ENCODE measurements at places on chromosomes 13 and 19. TPM values are rescaled to one million over a fixed set of nuclear protein-coding genes. Genes with fewer than 3 reads are reported as not detected.

DNA sequence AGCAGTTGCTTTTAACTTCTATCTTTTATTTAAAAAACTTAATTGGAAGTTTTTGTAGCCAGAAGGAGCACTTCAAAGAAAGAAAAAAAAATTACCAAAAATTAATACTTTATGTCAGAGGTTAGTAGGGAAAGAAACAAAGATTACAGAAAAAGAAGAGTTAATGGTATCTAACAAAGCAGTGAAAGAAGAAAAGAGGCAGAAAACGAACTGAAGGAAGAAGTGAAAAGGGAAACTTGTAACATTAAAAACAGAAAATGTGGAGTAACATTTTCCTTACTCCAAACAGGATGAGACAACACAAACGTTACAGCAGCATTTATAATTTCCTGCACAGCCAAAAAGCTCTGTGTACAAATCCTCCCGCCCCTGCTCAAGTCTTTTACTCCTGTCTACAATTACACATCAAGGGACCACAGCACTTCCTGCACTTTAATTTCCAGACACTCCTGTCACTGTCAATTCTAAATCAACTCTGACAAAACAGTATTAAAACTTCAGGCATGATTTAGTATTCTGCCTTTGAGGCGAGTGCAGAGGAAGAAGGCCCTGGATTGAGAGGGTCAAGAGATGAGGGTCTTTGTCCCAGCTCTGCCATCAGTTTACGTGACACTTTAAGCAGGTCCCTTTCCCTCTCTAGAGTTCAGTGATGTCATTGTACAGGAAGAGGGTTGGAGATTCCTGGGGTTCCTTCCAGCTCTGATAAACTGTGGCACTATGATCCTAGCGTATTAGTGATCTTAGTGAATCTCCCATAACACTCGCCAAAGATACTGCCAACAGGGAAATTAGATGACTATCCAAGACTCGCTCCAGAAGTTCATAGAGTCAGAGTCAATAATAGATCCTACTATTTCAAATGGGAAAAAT, 53.2 kb upstream of the LSM14A start:
- peak overlapping the region; percentile 63 for H3K27ac ChIP-seq
- no peaks in the 10 kb centered on the region for H3K27me3 ChIP-seq
- H3K4me3 ChIP-seq, result peak overlapping the region; percentile 19
- no peak for DNase-seq

DNA sequence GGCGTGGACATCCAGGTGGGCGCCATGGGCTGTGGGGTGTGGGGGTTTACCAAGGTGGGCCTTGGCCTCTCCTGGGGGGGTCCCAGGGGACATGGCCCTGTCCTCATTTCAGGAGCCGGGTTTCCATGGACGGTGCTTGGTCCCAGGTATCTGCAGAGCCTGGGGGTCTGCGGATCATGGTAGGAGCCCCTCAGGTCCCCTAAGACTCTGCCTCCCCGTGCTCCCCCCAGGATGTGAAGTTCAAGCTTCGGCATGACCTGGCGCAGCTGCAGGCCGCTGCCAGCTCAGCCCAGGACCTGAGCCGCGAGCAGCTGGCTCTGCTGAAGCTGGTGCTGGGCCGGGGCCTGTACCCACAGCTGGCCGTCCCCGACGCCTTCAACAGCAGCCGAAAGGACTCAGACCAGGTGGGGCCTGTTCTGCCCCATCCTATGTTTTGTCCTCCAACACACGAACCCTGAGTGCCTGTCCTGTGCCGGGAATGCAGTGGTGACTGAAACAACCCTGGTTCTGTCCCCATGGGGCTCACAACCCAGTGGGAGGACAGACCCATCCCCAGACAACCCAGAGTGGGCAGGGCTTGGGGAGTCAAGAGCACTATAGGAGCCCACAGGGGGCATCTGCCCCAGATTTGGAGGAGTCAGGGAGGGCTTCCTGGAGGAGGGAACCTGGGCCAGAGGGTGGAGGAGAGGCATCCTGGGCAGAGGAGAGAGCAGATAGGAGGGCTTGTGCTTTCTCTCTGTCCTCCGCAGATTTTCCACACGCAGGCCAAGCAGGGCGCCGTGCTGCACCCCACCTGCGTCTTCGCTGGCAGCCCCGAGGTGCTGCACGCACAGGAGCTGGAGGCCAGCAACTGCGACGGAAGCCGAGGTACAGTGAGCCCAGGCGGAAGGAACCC, 26.8 kb downstream of the DHX34 start:
- H3K27me3 ChIP-seq, result no peaks in the 10 kb centered on the region
- DNase-seq, result no peak
- no peak overlapping the region for H3K27ac ChIP-seq
- H3K4me1 ChIP-seq, result no peaks in the 10 kb centered on the region
- H3K36me3 ChIP-seq, result peaks cover 7% of the 10 kb centered on the region
- H3K4me3 ChIP-seq, result no peak overlapping the region

GRCh38 chr19:4518345-4519171, at the start of gene PLIN4:
PLIN4 (minus strand) TSS chr19:4518486; CDS start chr19:4518272, 214 bp downstream.
- no peaks in the 10 kb centered on the region for H3K36me3 ChIP-seq
- H3K4me1 ChIP-seq, result no peaks in the 10 kb centered on the region
- no peaks in the 10 kb centered on the region for H3K27me3 ChIP-seq
- H3K4me3 ChIP-seq, result no peak within 1 kb of the TSS

IZUMO4 gene
- 36.9 TPM for total RNA-seq

PSG3 gene
- total RNA-seq, result not detected

SHC2 gene
- total RNA-seq, result 2.5 TPM

DNA sequence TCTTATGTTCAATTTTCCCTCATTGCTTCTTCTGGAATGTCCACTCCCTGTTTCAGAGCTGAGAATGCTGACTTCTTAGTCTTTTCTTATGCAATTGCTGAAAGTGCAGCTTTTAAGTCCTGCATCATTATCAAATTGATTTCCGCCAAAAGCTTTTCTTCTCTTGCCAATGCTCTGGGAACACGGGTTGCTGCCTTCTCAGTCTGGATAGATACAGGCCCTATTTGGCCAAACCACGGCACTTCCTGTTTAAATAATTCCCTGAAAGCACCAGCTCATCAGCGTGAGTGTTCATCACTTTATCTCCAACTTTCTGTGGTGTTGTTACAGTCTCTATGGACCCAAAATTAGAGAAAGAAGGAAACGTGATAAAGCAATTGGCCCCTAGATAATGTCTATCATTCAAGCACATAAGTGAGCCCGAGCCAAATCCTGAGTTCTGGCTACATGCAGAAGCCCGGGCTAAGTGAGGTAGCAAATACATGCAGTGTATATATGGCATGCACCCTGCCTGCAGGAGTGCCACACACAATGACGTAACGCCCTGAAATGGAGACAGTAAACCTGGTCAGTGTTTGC, 85.7 kb downstream of the CYSLTR2 start:
- DNase-seq, result no peak
- H3K4me3 ChIP-seq, result no peak overlapping the region
- H3K36me3 ChIP-seq, result no peaks in the 10 kb centered on the region
- H3K27me3 ChIP-seq, result peaks cover 12% of the 10 kb centered on the region
- peaks cover 4% of the 10 kb centered on the region for H3K4me1 ChIP-seq
- no peak overlapping the region for H3K27ac ChIP-seq

GRCh38 chr13:45943965-45944364, 92.4 kb upstream of the SIAH3 start:
- no peak overlapping the region for H3K4me3 ChIP-seq
- no peak for DNase-seq
- no peaks in the 10 kb centered on the region for H3K36me3 ChIP-seq
- H3K4me1 ChIP-seq, result peaks cover 4% of the 10 kb centered on the region
- no peaks in the 10 kb centered on the region for H3K27me3 ChIP-seq
- no peak overlapping the region for H3K27ac ChIP-seq

- no peaks in the 10 kb centered on the region for H3K36me3 ChIP-seq
- peaks cover 53% of the 10 kb centered on the region for H3K4me1 ChIP-seq
- H3K4me3 ChIP-seq, result no peak overlapping the region
- no peak for DNase-seq
- peaks cover 21% of the 10 kb centered on the region for H3K27me3 ChIP-seq
Measured at GRCh38 chr19:44687888-44688287, 11.1 kb upstream of the CEACAM16 start.

GRCh38 chr13:99357941-99358340, 50.7 kb upstream of the GPR183 start:
- DNase-seq, result peak; percentile 33
- peak overlapping the region; percentile 98 for H3K27ac ChIP-seq
- H3K36me3 ChIP-seq, result peaks cover 35% of the 10 kb centered on the region
- peak overlapping the region; percentile 88 for H3K4me3 ChIP-seq

ERVV-1 gene
- total RNA-seq, result not detected

DNA sequence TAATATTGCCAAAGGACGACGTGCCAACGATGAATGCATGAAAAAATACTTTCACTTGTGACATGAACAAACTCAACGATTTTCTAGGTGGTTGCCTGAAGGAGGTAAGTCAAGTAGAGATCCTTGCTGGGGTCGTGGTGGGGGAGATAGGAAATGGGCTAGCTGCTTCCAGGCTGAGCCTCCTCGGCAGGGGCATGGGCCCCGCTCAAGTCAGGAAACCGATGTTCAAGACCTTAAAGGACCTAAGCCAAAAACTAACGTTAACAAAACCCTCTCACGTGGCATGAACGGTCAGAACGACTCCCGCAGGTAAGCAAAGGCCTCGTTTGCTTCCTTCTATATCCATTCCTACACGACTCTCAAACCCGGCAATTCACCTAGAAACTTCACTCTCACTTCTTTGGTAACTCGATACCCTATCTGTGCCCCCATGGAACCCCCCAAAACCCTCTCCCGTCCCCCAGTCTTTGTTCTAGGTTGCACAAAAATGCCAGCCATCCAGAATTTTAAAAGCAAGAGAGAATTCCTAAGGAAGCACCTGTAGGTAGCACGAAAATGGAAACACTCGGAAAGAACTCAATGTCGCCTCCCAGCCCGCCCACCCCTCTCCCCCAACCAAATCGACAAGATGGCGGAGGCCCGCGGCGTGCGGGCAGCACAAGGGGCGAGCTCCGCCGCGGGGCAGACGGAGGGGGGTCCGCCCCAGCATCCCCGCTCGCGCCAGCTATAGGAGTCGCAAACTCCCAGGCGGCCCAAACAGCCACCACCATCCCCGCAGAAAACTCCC, 13.6 kb downstream of the ACP4 start:
- H3K27me3 ChIP-seq, result no peaks in the 10 kb centered on the region
- H3K4me1 ChIP-seq, result peaks cover 41% of the 10 kb centered on the region
- peak overlapping the region; percentile 100 for H3K27ac ChIP-seq

DNA sequence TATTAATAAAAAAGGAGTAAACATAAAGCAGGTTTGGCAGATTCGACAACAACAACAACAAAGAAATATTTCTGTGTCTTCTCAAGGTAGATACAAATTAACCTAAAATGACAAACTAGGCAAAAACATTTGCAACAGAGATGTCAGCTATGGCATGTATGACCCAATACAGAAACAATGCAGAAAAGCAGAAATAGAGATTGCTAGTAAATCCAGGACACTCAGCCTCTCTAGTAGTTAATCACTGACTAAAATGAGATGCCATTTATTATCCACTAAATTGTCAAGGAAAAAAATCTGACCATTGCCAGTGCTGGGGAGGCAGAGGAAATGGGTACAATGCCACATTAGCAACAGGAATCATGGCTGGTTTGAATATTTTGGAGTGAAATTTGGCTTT, 250.5 kb downstream of the TEX29 start:
- peaks cover 7% of the 10 kb centered on the region for H3K36me3 ChIP-seq
- DNase-seq, result no peak
- H3K4me1 ChIP-seq, result no peaks in the 10 kb centered on the region

All from activated T-cell treated with anti-CD3 and anti-CD28 coated beads, Interleukin-2, amount 50 U/mL, for 72 hours (primary cell).